ENCODE measurements at places on chromosomes 5 and 9.

GRCh38 chr9:21153336-21154017 lies 11.8 kb upstream of the IFNW1 start:
- no peak for DNase-seq

- no peak for DNase-seq
These were observed 245.4 kb downstream of the RAB3C start for GRCh38 chr5:58828258-58828657.

- DNase-seq, result no peak
These were observed 1748.2 kb downstream of the EFNA5 start for GRCh38 chr5:105922574-105922973.

DNA sequence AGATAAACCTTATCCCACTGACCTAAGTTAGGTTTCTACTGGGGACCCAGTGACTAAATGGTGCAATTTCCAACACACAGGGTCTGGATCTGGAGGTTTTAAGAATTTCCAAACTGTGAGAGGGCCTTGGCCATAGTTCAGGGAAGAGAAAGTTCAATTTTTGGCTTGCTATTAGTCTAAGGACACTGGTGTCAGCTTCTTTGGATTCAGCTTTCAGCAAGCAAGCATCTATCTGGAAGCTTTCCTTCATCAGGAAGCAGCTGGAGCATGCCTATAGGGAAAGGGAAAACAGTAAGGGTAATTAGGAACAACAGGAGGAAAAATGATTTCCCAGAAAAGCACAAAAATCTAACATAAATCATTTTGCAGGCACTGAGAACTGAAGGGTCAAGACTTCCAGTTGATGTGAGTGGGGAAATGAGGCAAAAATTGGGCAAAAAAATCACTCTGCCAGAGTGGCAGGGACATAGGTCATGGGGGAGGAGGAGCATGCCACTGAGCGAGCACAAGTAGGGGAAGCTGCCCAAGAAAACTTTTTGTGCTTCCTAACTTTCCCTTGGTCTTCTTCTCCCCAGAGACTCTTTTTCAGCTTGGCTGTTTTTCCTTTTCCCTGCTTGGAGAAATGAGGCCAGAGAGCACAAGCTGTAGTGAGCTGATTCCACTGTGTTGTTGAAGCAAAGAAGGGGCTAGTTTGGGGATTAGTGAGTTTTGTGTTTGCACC lies 299.6 kb downstream of the FGF10 start:
- DNase-seq, result no peak

DNA sequence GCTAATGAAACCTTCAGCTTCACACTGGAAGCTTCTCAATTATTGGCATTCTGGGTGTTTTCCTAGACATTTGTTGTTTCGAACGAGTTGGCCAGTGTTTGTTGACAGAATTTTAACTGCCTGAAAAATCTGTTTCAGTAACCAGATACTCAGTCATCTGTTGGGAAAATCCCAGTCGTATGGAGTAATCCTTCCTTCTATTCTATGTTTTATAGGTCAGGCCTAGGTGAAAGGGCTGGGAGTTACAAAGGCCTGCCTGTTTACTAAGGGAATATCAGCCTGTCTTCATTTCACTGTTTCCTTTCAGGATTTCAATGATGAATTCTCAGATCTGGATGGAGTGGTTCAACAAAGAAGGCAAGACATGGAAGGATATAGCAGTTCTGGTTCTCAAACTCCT lies 59.9 kb downstream of the GRAMD2B start:
- DNase-seq, result no peak

- no peak for DNase-seq
These were observed 246.6 kb downstream of the PRELID2 start for GRCh38 chr5:145588558-145588957.

- DNase-seq, result no peak
These were observed 79.4 kb upstream of the ADRB2 start for GRCh38 chr5:148746826-148747535.

DNA sequence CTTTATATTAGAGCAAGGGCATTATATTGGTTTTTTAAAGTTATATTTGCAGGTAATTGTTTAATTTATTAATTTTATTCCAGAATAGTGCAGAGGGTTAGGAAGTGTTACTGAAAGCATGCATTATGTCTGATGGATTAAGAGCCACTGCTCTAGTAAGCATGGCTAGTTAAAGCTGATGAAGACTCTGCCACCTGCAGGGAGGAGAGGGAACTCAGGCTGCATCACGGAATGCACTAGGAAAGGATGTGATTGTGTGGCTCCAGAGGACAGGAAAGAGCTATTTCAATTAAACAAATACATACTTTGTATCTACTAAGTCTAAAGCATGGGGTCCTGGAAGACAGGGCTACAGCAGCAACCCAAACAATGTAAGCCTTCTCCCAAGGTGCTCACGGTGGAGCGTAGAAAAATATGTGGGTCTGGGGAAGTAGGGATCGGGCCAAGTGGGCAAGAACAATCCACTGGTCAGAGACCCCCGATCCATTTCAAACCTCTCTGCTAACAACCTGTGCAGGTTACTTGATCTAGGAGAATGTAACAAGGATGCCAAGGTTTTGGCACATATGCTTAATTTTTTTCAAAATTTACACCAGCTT lies 15.3 kb upstream of the GRXCR2 start:
- no peak for DNase-seq

DNA sequence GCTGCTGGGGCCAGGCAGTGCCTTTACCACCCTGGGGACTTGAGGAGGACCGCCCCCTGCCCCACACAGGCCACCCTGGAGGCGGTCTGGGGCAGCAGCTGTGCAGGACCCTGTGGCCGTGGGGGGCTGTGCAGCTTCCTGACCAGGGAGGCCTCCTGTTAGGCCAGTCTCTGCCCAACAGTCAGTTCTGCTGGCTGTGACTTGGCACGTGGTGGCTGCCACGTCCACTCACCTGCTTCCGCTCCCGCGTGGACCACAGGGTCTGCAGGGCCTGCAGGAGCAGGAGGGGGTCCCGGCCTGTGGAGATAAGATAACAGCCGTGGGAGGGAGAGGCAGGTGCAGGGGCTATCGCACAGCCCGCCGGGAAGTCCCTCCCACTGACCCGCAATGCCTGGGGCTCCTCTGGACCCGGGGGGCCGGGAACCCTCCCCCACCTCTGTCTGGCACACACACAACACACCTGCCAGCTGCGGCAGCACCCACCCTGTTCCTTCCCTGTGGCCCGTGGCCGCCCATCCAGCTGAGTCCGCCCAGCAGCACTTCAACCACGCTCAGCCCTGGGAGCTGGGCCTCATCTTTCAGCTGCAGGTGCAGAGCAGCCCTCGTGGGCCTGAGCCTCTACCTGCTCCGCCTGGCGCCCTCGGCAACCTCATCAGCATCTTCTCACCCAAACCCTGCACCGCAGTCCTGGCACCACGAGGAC lies 39.7 kb downstream of the EXD3 start:
- DNase-seq, result no peak

- DNase-seq, result no peak
These were observed 6.0 kb upstream of the AQP3 start for GRCh38 chr9:33453286-33453860.

DNA sequence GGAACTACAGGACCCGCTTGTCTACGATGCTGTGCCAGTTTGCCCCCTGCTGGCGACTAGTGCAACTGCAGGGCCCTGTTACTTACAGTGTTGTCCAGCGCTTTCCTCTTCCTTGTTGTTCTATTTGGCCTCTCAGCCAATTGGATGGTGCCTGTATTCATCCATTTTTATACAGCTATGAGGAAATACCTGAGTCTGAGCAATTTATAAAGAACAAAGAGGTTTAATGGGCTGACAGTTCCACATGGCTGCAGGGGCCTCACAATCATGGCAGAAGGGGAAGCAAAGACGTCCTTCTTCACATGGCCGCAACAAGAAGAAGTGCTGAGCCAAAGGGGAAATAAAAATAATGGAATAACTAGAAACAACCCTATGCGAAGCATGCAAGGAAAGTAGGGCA lies 78.7 kb upstream of the PLEKHG4B start:
- DNase-seq, result no peak

- no peak for DNase-seq
These were observed 589.1 kb downstream of the MTRR start for GRCh38 chr5:8458038-8458383.

- DNase-seq, result no peak
These were observed 2.1 kb upstream of the NFIB start for GRCh38 chr9:14315875-14316601.

All from stimulated activated CD4-positive, alpha-beta T cell treated with anti-CD3 and anti-CD28 coated beads, Interleukin-4, amount 100 ng/mL, for 4 hours (primary cell).